Activated T-helper 2 cell treated with anti-CD3 and anti-CD28 coated beads, Interferon-gamma antibody, Interleukin-2, Interleukin-4, amounts not matched to agents 10 μg/mL and 5 μg/mL and 100 μg/mL, durations not matched to agents 14 hours and 24 hours and 36 hours (primary cell): ENCODE measurements at places on chromosomes 7 and 10. TPM values are rescaled to one million over a fixed set of nuclear protein-coding genes. Genes with fewer than 3 reads are reported as not detected.

GRCh38 chr7:20395104-20395503 lies 64.4 kb downstream of the ITGB8 start:
- no peak for DNase-seq

GRCh38 chr10:99537989-99538917 lies 5.5 kb downstream of the NKX2-3 start:
- no peak for DNase-seq

- DNase-seq = no peak
Observed at GRCh38 chr7:5637415-5637814, 144.0 kb downstream of the RNF216 start.

DNA sequence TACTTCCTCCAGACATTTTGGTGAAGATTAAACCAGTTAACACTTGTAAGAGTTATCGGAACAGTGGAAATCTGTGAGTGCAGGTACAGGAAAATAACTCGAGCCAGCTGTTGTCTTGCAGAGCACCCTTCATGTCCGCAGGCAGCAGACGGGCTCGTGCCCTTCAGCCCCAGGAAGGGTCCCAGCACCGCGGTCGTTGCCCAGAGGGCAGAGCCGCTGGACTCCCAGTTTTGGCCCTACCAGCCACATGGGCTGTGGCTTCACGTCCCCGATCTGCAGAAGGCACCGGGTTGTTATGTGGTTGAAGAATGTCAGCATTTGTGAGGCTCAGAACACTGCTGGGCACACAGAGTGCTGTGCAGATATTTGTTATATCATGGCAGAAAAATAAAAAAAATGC lies 7.2 kb upstream of the ADARB2 start:
- DNase-seq = no peak

DNA sequence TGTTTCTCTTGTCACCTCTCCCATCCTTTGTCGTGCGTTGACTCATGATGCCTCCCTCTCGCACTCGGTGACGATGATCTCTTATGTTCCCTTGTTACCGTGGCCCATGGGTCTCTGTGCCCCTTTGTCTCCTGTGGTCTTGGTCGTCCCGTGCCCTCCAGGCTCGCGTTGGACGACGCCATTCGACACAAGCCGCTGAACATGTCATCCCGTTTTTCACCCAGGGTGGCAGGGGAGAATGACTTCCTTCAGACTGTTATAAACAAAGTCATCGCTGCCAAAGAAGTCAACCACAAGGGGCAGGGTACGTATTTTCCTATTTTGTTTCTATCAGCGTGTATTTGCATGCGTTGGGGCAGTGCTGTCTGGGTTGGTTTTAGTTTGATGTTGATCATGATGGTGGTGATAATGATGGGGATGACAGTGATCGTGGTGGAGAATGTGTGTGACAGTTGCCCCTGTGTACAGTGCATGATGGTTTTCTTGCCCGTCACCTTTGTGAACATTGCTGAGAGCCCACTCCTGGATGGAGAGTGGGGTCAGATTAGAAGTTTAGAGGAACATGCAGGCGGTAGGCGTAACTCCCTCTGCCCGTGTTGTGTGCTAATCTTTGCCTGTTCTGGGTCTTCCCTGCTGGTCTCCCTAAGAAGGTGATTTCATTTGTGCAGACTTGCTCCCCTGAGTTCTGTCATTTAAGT lies 107.0 kb downstream of the DOCK1 start:
- DNase-seq = no peak

- DNase-seq = no peak
Observed at GRCh38 chr7:6416516-6417145, 31.1 kb downstream of the DAGLB start.

DNA sequence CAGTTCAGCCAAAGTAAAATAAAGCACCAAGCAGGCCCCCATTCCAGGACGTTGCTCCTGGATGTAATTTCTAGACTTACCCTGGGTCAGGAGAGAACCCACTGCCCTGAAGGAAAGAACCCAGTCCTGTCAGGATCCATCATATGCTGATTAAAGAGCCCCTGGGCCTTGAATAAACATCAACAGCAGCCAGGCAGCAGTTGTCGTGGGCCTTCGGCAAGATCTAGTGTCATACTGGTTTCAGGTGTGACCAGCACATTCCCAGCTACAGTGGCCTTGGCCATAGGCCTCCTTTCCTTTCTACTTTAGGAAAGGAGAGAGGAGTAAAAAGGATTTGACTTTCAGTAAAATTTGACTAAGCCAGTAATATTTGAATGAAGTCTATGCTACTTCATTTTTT lies 289.1 kb upstream of the CACNA2D1 start:
- no peak for DNase-seq

- no peak for DNase-seq
Observed at GRCh38 chr10:11593612-11594011, 17.8 kb downstream of the USP6NL start.

DNA sequence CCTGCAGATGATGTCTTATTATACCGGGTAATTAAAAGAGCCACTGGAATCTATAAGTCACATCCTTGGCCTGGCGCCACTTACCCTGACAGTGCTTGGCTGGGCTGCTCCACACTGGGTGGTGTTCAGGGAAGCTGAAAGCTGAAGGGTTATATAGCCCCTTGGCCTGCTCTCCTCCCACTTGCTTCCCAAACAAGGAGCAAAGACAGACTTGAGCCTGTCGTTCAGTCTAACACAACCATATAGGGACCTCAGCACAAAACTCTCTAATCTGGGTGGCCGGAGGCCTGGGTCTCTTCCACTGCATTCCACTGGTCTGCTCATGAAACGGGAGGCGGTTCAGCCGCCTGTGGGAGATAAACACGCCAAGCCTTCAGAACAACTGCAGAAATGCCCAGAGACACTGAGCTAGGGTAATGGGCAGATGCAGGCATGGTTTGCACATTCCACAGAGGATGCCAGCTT lies at the start of gene ACTA2:
TSS of gene ACTA2 (minus strand) at position 127 of the 465 bp plus-strand sequence. CDS start 3,843 bp downstream, outside the sequence.
- DNase-seq = no peak

DNA sequence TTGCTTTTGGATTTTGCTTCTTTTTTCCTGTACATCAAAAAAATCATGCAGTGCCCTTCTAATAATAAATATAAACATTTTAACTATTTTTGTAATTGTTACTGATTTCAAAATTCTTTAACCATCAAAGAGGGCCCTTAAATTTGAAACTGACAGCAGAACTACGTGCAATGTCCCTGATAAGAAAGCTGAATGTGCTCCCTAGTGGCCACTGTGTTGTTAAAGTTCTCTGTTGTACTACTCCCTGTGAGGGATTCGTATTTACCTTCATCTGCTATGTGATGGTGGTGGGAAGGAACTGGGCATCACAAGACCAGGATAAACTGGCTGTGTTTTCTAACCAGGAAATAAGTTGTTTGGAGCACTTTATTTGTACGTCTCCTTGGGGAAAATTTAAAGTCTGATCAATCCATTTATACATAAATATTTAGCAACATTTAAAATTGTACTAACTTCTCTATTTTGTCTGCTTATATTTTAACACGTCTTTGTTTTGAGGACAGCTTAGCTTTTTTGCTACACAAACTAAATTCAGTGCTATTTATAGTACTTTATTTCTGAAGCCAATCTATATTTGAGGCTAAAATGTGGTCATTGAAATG lies 322.4 kb downstream of the HGF start:
- DNase-seq = no peak

- no peak for DNase-seq
Observed at GRCh38 chr10:10092581-10092980, 925.1 kb upstream of the CELF2 start.

DNA sequence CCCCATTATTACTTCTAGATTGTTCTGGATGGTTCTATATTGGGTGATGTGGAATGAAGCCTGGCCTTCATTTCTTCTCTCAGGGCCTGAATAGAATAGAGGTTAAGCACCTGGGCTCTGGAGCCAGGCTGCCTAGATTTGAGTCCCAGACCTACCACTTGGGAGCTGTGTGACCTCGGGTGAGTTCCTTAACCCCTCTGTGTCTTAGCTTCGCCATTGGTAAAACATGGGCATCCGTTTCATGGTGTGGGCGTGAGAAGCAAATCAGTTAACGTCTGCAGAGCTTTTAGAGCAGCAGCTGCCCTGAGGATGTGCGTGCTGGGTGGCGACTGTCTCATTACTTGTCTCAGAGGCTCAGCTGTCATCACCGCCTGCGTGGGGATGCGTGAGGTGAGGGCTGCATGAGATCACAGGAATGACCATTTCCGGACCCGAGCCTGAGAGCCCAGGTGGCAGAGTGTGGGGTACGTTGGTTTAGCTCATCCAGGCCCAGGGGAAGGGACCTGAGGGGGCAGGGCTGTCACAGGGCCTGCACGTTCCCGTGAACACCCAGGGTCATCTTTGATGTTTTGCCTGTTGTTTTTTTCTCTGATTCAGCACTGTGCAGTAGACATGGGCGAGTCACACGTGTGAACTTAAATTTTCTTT lies 9.7 kb downstream of the AGAP3 start:
- no peak for DNase-seq

GRCh38 chr7:16504019-16504418 lies 22.6 kb upstream of the LRRC72 start:
- no peak for DNase-seq

DNA sequence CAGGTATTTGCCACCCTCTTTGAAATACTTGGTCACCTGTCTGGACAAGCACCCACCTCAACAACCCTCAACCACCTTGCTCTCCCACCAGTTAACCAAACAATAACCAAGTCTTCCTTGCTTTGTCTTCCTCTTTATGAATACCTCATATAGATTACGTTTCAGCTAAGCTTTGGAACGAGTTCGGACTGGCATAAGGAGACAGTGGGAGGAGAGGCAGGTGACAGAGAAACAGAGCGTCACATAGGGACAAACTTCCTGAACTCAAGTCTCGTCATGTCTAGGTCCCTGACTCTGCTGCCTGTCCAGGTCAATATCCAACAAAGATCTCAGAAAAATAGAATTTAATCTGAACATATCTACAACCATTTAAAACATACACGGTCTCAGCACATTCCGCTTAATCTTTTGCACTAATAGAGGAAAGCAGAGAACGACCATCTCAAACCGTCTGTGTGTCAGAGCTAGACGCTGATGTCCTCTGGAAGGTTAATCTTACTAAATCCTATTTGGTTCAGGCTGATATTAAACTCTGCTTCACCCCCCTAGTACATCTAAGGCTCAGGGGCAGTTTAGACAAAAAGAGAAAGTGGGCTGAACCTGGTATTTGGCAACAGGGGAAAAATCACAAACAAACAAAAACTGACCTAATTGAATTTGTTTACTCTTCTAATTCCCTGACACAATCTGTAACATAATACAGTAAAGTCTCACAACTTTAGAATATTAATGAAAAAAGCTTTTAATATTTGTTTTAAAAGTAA lies 26.4 kb upstream of the SVOPL start:
- DNase-seq = no peak

DNA sequence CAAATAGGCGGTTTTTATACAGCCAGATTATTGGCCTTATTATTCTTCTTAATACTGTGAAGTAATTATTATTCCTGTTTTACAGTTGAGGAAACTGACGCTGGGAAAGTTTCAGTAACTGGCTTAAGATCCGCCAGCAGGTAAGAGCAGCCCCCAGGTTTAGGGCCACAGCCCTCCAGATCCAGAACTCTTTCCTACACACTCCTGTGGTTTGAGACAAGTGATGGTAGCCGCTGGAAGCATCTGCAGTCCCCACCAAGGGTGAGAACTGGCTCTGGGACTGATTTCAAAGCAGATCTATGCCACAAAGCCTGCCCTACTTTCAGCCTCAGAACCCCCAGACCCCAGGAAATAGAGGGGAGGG lies 3.0 kb upstream of the UNC5B start:
- DNase-seq = no peak

- DNase-seq = no peak
Observed at GRCh38 chr7:137254766-137255165, 88.8 kb downstream of the PTN start.

DNA sequence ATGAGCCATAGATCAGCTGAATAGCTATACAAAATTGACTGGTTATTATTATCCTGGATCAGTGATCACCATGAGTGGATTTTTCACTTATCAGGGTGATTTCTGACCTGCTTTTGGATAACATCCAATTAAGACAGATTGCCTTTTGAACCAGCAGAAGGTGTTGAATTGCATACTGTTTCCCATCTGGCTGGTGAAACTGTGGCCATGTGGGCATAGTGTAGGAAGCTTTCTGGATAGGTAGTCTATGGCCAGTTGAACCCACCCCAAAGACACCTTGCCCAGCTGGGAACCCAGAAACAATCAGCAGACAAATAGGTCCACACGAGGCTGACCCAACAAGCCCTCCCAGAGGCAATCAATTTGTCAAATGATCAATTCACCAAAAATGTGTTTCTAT lies 29.3 kb downstream of the DNAJC12 start:
- DNase-seq = no peak

GRCh38 chr7:129741743-129742213 lies 130.3 kb downstream of the NRF1 start:
- DNase-seq = no peak

- DNase-seq = no peak
Observed at GRCh38 chr7:128356546-128357216, 4.8 kb downstream of the PRRT4 start.

DNA sequence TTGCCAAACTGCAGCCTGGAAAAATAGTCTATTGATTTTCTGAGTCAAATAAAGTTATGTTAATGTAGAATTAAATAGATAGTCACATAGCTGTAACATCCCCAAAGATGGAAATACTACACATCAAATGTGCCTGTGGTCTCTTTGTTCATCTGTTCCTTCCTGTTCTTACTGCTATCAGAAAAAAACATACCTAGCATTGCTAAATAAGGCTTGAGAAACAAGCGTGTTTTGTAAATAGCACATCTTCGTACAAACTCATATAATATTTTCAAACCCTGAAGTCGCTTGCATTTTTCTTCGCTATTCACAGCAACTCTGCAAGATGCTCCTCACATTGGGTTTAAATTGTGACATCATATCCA lies 116.1 kb downstream of the KLF6 start:
- DNase-seq = no peak

DNA sequence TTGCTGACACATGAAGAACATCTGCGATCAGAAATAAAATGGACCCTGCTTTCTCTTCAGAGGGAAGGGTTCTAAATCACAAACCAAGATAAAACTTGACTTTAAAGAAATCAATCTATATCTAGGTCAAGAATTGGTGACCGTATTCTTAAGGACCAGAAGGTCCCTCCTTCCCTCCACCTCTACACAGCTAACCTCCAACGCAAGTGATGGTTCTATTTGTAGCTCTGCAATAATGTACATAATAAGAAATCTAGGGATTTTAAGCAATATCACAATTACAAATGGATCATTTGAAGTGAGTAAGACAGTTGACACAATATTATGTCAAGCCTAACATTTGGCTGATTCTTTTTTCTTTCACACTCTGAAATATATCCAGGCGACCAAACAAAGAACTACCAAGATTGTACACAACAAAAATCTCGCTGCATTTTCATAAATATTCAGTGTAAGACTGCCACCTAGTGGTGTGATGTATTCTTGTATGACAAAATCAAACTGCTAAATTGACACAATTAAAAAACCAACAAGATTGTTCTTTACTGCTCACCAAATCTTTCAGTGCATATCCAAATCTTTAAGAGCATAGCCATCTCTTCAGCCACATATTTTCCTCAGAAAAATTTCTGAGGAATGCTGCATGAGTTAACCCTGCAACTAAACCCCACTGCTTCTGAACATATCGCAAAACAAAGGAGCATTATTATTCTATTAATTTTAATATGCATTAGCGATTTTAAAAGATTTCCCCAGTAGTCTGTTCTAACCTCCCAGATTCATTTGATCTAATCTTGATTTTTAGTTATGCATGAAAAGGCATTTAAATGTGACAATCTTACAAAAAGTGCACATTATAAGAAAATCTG lies 44.5 kb downstream of the ICA1 start:
- no peak for DNase-seq

- DNase-seq = no peak
Observed at GRCh38 chr7:7957513-7957912, 11.1 kb upstream of the GLCCI1 start.

The CHRM2 gene
- not detected in 2 replicates for total RNA-seq

The TRIM56 gene
- 42.6 and 43.8 TPM in 2 replicates for total RNA-seq

The CACNB2 gene
- 1.1 and 1.6 TPM in 2 replicates for total RNA-seq

The RBP3 gene
- not detected in 2 replicates for total RNA-seq

The BET1 gene
- total RNA-seq = 19.4 and 22.3 TPM in 2 replicates
